ENCODE measurements at places on chromosomes 5 and 9. TPM values are rescaled to one million over a fixed set of nuclear protein-coding genes. Genes with fewer than 3 reads are reported as not detected.

- DNase-seq, result no peak
These were observed 78.8 kb downstream of the PDE6A start for GRCh38 chr5:149865746-149866145.

GLRA1 gene
- 0.13 TPM for polyA plus RNA-seq

GRCh38 chr5:171162596-171162995, 146.5 kb upstream of the TLX3 start:
- DNase-seq, result peak; percentile 4

DNA sequence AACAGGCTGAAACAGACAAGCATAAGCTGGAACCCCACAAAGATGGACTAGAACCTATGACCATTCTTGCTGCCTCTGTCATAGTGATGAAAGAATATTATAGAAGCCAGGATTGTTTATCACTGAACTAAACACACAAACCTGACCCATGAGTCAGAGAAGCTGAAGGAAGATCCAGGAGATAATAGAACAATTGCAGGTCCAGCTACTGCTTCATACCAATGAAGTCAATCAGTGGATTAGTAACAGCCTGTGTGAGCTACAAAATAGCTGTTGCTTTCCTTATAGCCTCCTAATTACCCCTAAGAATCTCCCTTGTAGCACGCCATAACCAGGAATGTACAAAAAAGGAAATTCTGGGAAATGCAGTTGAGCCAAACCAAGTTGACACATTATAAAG, 459.9 kb upstream of the ZNF462 start:
- no peak for DNase-seq

DNA sequence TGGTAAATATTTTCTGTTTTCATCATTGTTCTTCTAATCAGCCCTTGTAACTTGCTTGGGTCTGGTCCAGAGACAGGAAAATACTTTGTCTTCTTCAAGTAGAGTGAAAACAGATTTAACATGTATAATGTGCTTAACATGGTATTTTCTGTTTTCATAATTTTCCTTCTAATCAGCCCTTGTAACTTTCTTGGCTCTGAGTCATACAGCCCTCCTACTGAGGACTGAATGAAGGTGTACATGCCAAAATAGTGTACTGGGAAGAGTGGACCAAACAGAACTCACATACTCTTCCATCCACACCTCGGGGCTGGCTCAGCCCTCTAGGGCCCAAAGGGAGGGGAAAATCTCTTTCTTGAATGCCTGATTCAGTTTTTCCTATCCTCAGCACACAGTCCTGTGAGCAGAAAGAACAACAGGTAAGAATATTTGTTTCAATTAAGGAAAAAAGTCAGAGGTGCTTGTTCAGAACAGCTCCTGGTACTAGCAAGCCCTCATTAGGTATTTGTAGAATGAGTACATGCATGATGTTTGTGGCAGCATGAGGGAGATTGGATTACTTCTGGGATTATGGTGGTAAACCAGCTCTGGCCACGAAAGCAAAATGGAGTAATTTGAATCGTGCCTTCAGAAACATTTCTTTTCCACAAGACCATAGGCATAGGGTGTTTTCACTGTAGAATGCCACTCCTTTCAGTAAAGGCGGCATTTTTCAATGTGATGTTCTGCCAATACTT, 24.2 kb upstream of the MACIR start:
- no peak for DNase-seq

- DNase-seq, result no peak
These were observed 11.4 kb downstream of the MACROH2A1 start for GRCh38 chr5:135387629-135387960.

DNA sequence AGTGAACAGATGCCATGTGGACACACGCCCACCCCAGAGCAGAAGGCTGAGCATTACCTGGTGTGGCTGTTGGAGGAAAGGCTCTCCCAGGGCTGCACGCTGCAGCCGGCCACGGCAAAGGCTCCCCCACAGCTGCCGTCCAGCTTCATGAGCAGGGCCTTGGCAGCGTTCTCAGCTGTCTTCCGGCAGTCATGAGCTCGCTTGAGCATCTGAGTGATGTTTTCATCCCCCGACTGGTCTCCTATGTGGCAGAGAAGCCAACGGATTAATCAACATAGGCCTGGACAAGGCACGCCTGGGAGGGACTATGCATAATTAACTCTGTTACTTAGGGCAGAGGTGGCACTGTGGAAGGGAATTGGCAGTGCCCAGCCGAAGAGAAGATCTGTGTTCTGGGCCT, 87.3 kb downstream of the DCP2 start:
- no peak for DNase-seq

- no peak for DNase-seq
These were observed 1.9 kb upstream of the SMC2 start for GRCh38 chr9:104092192-104092591.

PCDHGB3 gene
- polyA plus RNA-seq, result 2.8 TPM

DNA sequence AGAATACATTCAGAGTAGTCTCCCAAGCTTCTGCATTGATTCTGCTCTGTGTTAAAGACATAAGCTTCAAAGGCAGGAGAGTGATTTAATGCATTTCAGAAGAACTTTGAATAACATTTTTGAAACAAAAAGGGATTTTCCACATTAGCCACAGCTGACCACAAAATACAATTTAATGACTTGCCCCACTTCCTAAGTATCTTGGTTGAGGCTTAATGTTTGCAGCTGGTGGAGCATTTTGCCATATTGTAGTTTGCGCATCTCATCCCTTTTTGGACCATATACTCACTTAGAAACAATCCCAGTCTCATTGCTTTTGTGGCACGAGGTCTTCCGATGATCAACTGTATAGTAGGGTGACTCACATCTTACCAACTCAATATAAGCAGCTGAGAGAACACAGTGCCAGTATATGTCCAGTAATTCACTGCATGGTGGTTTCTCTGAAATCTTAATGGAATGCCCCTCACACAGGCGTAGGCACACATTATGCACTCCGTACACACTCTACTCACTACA, 455.8 kb upstream of the PTGER4 start:
- no peak for DNase-seq

DNA sequence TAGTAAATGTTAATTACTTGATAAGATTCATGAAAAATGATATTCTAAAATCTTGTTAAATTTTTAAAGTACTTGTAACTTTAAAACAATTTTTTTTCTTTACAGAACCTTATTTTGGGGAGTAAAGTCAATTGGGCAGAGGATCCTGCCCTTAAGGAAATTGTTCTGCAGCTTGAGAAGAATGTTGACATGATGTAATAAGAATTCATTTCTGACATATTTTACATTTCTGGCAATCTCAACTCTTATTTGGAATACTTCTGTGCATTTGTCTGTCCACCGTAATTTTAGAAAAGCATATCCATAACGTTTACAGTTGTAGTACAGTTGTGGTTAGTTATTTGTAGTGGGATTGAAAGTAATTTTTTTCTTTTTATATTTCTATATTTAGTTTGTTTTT, 20.2 kb downstream of the CENPH start:
- DNase-seq, result no peak

DNA sequence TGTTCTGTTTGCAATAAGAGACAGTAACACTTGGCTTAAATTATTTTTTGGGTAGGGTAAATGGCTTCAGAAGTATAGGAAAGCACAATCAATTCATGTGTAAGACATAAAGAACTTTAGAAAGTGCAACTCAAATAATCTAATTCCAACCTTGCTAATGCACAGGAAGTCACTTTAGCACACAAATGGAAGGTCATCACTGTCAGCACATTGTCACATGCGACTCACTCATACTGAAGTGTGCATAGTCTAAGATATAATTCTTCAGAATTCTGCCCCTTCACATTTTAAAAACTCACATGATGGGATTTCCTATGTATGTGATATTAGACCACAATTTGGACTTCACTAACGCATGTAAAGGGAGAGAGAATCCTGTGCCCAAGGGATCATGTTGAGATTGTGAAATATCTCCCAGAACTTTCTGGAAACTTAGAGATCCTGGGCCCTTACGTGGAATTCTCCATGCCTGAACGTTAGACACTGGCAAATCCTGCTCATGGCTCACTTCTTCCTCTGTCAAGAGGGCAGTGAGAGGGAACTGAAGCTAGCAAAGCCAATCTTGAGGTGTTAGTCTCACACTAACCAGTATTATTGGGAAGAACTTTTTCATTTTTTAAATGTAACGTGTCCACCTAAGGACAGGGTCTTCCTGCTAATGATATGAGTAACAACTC, 403.2 kb upstream of the PTGER4 start:
- DNase-seq, result no peak

DNA sequence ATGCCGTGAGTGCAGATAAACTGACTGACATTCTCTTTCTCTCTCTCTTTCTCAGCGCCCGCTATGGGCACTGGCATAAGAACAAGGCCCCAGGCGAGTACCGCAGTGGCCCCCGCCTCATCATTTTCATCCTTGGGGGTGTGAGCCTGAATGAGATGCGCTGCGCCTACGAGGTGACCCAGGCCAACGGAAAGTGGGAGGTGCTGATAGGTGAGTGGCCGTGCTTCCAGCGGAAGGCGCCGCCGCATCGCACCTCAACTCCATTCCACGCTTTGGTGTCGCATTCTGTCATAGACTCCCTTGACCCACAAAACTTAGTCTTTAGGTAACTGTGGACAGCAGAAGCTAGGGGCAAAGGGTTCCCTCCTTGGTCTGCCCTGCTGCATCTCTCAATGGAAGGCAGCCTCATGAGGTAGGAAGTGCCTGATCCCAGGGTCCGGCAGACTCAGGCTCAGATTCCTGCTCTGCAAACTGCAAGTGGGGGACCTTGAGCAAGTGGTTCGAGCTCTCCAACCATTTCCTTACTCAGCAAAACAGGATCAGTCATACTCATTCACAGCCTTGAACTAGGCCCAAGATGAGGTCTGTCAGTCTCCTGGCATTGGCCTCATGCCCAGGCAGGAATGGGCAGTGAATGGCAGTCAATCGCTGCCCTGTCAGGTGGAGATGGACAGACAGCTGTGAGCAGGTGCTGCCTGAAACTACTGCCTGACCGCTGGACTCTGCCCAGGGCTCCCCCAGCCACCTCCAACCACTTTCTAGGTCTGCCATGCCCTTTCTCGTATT, 24.2 kb upstream of the CFAP157 start:
- DNase-seq, result no peak

- no peak for DNase-seq
These were observed 12.4 kb upstream of the CXXC5 start for GRCh38 chr5:139635606-139636206.

DNA sequence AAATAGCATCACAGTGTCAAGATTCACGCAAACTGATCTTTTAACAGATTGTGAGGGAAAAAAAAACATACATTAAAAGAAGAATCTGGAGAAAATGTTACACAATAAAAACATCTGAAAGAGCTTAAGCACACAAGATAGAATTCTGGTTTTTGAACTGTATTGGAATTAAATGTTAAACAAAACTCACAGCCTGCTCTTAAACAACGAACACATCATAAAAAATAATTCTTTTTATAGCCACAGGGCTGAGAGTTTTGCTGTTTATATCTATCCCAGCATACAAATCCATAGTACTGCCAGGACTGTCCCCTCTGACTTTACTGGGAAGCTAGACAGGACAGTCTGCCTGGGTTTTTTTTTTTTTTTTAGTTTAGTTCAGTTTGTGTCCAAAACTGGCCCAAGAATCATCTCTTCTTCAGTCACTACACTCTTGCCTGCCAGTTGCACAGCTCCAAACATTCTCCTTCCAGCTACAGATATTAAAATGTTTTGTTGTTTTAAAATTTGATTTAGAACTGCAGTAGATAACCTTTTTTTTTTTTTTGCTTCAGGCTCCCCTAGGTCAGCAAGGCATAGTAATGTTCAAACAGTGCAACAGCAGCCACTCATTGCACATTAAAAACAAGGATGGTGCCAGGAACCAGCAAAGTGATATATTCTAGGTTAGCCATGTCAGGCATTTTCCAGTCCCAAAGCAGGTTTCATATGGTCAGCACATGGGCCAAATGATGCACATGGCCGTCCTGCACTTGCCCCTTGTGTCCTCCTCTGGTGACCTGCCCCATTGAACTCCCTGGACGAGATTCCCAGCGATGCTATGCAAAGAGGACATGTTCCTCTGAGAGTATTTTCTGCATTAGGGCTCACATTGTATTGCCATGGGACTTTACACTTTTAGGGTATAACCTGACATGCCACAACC, 173.6 kb downstream of the ARL15 start:
- DNase-seq, result peak; percentile 17

- no peak for DNase-seq
These were observed 259.7 kb upstream of the IRX2 start for GRCh38 chr5:3010953-3011763.

LMNB1 gene
- polyA plus RNA-seq, result 165 TPM

DNA sequence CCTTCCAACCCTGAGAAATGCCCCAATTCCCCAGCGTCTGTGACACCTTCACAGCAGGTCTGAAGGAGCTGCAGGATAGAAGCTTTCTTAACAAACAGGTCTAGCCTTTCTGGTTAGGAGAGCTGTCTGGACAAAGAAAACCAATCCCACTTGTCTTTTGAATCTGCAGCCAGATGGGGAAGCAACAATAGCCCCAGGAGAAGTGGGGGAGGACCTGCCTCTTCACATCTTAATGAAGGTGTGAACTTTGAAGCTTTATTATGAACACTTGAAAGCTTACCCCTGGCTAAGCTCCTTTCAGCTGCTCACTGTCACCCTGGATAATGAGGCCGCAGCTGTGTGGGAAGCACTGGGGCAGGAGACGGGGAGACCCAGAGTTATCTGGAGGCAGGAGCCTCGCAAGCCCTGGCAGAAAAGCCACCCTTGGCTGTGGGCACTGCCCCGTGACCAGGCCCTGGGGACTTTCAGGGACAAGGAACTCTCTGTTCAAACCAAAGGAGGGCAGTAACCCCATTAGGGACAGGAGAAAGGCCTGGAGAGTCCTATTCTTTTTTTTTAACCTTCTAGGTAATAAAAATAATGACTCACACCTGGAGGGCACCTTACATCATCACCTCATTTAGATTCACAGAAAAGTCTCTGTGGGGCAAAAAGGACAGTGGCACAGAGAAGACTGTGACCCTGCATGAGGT, 151.8 kb upstream of the RAD23B start:
- DNase-seq, result peak; percentile 8

DNA sequence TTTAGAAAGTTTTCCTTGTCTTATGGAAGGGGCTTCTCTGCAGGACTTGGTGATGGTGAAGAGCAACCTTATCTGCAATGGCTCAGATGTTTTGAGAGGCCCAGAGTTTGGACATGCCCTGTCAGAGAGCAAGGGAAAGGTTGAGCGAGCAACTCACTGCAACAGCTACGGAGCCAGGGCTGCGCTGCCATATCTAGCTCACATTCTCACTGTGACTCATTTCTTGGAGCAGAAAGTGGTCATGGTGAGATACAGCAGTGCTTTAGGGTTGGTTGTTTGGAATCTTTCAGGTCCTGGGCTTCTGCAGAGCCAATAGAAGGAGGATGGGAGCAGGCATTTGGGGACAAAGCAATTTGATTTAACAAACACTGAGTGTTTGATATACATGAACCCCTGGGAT, 12.3 kb downstream of the GLRA1 start:
- no peak for DNase-seq

- no peak for DNase-seq
These were observed 57.1 kb downstream of the TBCA start for GRCh38 chr5:77718934-77719610.

- DNase-seq, result no peak
These were observed 50.0 kb downstream of the DMRT2 start for GRCh38 chr9:1100201-1100600.

SPATA31D4 gene
- polyA plus RNA-seq, result not detected

TMEM203 gene
- polyA plus RNA-seq, result 39.0 TPM
